ENCODE measurements at places on chromosomes 1 and 21. TPM values are rescaled to one million over a fixed set of nuclear protein-coding genes. Genes with fewer than 3 reads are reported as not detected.

The ZNF496 gene
- 14.6 TPM for total RNA-seq

The DYNLT5 gene
- total RNA-seq, result 0.52 TPM

The FOXO6 gene
- total RNA-seq, result 2.6 TPM

The RGS18 gene
- total RNA-seq, result 0.52 TPM

The FAM72B gene
- total RNA-seq, result 1.0 TPM

The FASLG gene
- total RNA-seq, result under 0.01 TPM

The ZFP69 gene
- 3.7 TPM for total RNA-seq

The OR2T35 gene
- not detected for total RNA-seq

The ELAPOR1 gene
- total RNA-seq, result under 0.01 TPM

The SPRR2F gene
- not detected for total RNA-seq

The TAL1 gene
- 3.1 TPM for total RNA-seq

The CAMSAP2 gene
- total RNA-seq, result 23.0 TPM

The PSRC1 gene
- 1.6 TPM for total RNA-seq

The KRTAP21-2 gene
- not detected for total RNA-seq

The PTPRF gene
- total RNA-seq, result 10.4 TPM

Data from skeletal muscle tissue (tissue), 5 donors.